ENCODE measurements at places on chromosomes 3 and 15. TPM values are rescaled to one million over a fixed set of nuclear protein-coding genes. Genes with fewer than 3 reads are reported as not detected.

Gene KLHL18
- 15.5 TPM for total RNA-seq

Gene GPR176
- 14.4 TPM for total RNA-seq

Gene ARGFX
- not detected for total RNA-seq

Gene EPB42
- not detected for total RNA-seq

Gene GPR160
- 1.7 TPM for total RNA-seq

Gene ANKRD63
- total RNA-seq: not detected

Gene CCNB2
- total RNA-seq: 20.0 TPM

Gene CHRNB4
- not detected for total RNA-seq

Gene NBEAL2
- total RNA-seq: 14.2 TPM

Gene PLSCR5
- not detected for total RNA-seq

Gene GABRB3
- 0.40 TPM for total RNA-seq

DNA sequence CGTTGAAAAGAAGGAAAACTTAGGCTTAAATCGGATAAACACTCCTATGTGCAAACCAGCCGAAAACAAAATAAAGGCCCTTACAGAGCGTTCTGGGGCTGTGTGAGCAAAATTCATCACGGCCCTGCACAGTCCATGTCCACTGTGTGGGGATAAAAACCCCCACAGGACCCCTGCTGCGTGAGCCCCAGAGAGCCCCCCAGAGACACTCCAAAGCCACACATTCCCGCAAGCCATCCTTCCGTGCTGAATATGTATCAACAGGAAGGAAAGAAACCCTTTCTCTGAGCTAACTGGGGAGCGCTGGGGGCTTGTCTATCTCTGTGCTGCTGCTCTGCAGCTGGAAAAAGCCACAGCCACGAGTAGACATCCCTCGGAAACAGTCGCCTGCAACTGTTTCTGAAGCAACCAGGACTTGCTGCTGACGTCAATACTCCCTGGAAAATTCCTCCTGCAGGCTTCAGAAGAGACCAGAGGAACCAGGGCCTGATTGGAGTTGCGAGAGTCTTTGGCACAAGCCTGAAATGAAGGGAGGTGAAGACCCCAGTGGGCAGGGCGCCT lies 72.7 kb downstream of the NUP210 start:
- DNase-seq: no peak

GRCh38 chr15:49064281-49064653 lies 18.0 kb upstream of the SECISBP2L start:
- no peak for DNase-seq

- DNase-seq: no peak
These were observed 15.7 kb upstream of the RPS27L start for GRCh38 chr15:63172851-63173451.

DNA sequence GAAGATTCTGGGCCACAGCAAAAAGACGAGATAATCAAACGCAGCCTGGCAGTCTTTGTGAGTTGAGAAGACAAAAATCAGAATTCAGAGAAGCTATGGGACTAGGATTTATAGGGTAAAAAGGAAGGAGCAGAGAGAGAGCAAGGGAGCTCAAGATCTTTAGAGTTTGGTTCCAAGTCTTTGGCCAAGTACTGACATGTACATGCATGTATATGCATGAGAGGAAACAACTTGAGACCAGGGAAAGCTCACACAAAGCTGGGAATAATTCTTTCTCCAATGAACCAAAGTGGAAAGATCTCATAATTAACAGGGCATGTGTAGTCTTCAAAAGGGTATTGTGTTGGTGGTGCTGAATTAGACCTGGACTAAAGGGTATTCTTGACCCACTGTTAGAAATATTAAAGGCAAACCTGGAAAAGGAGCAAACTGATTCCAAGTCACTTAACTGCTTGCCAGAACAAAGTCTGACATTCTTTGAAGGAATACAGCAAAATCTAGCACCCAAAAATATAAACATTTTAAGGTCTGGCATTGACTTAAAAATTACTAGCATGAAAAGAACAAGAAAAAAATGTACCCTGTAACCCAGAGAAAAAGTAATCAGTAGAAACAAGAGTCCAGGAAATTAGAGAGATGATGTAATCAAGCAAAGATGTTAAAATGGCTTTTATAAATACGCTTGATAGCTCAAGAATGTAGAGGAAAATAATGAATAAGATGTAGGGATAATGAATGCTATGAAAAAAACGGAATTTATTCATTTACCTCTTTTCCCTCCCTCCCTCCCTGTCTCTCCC lies 226.0 kb upstream of the CGNL1 start:
- DNase-seq: no peak

GRCh38 chr3:133992381-133992780 lies 37.3 kb downstream of the SLCO2A1 start:
- DNase-seq: peak; percentile 85

GRCh38 chr3:195859846-195860411 lies 48.2 kb upstream of the MUC4 start:
- no peak for DNase-seq

DNA sequence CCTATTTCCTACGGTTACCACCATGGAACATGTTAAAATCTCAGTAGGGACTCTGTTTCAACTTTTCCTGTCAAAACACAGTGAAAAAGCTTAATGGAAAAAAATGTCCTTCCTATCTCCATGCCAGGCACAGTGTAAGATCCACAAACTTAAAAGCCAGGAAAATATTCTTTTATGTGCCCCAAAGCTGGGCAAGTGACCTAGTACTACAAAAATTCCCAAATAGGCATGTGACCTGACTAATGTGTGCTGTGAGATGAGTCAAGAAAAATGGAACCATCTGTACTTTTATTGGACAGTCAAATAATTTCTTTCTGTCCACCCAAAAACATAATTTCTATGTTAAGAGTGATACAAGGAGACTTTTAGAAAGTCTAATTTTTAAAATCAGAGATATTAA lies 406.0 kb downstream of the ZBTB20 start:
- peak; percentile 75 for DNase-seq

DNA sequence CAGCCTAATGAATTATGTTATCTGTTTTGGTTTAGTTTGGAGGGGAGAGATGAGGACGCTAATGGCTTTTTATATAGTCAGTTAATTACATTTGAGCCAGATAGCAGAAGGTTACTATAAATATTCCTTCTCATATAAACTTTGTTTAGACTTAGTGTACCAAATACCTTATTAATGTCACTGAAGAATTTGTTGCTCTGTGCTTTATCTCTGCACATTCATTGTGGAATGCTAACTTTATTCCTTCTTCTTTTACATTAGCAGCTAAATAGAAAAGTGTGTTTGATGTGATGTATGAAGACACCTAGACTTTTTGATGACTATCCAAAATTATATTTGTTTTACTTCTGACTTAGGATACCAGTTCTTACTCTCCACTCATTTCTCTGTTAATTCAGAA lies 105.2 kb downstream of the EPHA3 start:
- no peak for DNase-seq

GRCh38 chr3:28948685-28949084 lies 332.2 kb upstream of the RBMS3 start:
- no peak for DNase-seq

- peak; percentile 63 for DNase-seq
These were observed 901 bp downstream of the ICE2 start for GRCh38 chr15:60477916-60478565.

GRCh38 chr15:99454941-99455788 lies 110.6 kb upstream of the MEF2A start:
- DNase-seq: peak; percentile 97

DNA sequence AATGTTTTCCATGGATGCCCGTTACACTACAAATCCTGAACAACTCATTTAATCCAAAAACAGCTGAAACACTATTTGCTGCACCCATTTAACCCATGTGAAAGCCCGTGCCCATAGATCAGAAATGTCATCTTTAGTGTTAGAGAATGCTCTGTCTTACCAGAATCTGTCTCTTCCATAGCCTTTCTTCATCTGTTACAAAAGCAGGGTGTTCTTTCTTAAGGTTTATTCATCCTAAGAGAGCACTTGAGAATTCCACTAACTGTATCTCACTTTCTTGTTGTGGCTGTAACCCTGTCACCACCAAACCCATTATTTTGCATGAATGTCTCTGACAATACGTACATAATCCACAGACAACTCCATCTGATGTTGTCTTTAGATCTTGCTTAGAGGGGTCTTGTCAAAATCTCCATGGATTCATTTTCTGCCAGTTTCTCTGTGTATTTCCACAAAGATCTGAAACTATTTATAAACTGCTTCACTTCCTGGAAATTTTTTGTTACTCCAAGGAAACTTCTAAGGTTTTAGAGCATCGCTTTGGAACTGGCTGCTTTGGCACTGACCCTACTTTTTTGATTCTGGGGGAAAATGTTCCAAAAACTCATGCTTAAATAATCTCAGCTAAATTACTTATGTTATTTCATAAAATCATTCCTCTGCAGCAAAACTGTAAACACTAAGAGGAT lies 167.8 kb upstream of the CCDC54 start:
- no peak for DNase-seq

DNA sequence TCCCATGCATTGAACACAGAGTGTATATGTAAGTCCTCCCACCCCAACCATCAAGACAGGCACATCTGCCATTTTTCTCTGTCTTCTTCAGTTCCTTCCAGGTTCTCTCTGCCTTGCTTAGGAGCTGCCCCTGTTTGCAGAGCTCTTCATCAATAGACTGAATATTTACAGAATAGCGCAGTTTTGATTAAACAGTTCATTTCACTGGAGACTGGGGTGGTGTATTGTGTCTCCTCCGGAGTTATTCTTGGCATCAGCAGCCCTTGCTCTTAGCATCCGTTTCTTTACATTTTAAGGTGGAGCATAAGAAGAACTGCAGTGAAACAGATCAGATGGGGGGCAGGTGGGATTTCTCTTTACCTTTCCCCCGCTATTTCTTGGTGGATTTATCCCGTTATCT lies 87.7 kb downstream of the LIPC start:
- DNase-seq: no peak

GRCh38 chr3:50616770-50617095 lies 218 bp upstream of the MAPKAPK3 start:
- peak; percentile 82 for DNase-seq

- DNase-seq: no peak
These were observed 3.8 kb upstream of the TMEM44 start for GRCh38 chr3:194637066-194637465.

- DNase-seq: peak; percentile 37
These were observed 598 bp upstream of the SFMBT1 start for GRCh38 chr3:53046171-53047170.

- no peak for DNase-seq
These were observed 149.8 kb upstream of the ROBO1 start for GRCh38 chr3:79917561-79917960.

DNA sequence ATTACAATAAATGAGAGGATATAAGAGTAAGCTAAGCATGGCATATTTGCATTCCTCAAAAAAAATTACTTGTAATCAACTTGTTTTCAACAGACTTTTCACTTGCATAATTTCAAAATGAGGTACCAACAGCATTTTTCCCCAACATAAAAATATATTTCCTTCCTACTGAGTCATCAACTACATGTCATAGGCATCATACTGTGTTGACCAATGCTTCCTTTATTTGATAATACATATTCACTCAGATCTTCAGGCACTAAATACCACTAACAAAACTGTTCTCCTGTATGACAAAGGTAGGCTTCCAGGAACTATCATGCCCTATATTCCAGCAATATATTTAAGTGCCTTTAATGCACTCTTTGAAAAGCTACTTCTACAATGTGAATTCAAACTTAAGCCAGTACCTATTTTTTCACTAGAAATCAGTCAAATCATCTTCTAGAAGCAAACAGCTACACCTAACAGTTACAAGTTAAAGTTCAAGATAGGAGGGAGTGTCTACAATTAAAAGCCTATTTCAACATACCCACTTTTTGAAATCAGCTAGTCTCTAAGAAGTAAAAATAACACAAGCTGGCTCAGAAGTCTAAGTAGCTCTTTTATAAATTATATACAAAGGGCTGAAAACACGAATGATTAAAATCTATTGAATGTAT lies 11.3 kb downstream of the ADAM10 start:
- peak; percentile 69 for DNase-seq

GRCh38 chr15:68599560-68600071 lies 20.8 kb downstream of the CORO2B start:
- peak; percentile 54 for DNase-seq

- DNase-seq: no peak
These were observed 248.8 kb downstream of the MBNL1 start for GRCh38 chr3:152517502-152517901.

- no peak for DNase-seq
These were observed 137.1 kb upstream of the WNT5A start for GRCh38 chr3:55624238-55624637.

GRCh38 chr3:117145677-117146076 lies 436.1 kb downstream of the TUSC7 start:
- no peak for DNase-seq

DNA sequence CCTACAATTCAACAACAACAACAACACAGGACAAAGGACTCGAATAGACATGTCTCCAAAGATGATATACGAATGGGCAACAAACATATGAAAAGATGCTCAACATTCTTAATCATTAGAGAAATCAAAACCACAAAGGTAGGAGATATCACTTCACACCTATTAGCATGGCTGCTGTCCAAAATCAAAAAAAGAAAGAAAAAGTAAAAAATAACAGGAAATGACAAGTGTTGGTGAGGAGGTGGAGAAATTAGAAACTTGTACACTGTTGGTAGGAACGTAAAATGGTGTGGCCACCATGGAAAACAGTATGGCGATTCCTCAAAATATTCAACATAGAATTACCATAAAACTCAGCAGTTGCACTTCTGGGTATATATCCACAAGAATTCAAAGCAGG lies 312.3 kb upstream of the STT3B start:
- no peak for DNase-seq

DNA sequence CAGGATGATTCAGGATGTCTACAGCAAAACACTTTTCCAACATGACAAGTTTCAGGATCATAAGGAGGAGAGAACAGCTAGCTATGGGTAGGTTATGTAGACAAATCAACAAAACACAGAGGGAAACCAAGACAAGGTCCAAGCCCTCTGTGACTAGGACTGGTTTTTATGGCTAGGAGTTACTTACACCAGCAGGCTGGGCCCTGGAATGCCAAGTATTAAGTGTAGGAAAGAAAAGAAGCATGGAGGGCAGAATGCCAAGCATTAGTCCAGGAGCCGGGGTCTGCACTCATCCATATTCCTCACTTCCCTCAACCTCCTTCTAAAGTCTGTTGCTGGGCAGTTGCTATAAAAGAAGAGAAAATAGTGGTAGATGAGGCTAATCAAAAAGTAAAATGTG lies 35.3 kb upstream of the PPP2R3A start:
- DNase-seq: no peak

- no peak for DNase-seq
These were observed 10.9 kb downstream of the TRIP4 start for GRCh38 chr15:64398575-64398974.

DNA sequence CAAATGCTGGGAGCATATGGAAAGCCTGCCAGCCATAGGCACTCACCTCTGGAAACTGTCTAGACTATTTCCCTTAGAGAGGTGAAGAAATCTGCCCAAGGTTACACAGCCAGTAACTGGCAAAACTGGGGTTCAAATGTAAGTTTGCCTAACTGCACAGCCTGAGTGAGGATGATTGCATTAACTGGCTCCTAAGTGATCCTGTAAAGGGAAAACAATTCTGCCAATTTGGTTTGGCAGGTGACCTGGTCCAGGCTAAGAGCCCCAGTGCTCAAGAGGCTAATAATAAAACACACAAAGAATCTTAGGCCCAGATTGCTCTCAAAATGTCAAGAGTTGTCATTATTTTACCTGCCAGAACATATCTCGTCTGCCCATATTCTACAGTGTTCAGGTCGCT lies 43.9 kb upstream of the SPRED1 start:
- no peak for DNase-seq
